NCI-H1417 treated with DMSO at 0.1 percent for 48 hours (cell line): ENCODE measurements at places on chromosomes 6 and 20.
A peak's percentile ranks its signal among the peaks of the same experiment; 100 is the strongest.

DNA sequence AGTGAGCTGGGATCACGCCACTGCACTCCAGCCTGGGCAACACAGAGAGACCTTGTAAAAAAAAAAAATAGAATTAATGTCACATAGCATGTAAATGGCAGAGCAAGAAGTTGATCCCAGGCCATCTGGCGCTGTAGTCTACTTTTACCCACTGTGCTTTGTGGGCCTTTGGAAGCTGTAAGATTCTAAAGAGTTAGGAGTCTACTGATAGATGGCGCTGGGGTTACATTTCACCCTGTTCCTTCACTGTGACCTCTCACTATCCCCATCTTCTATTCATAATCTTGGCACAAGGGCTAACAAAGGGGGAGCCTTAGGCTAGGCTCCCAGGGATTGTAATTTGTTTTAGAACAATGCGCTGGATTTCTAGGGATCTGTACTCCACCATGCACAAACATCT, 24.4 kb downstream of the SIRPD start:
- DNase-seq: no peak

DNA sequence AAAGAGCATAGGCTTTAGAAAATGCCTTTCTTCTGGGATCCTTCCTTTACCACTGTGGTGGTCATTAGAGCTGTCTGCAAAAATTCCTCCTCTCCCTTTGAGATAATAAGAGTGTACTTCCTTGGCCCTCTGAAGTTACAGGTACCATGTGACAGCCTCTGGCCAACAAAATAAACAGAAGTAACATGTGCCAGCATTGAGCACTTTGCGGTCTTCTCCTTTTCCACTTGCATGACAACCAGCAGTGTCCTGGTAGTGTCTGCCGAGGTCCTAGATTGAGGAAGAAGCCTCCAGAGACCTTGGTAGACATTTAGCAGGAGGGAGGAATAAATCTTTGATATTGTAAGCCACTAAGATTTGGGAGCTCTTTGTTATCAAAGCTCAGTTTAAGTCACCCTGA, 87.5 kb upstream of the ARID1B start:
- no peak for DNase-seq

GRCh38 chr20:53574259-53574789, 19.3 kb downstream of the ZNF217 start:
- DNase-seq: no peak

- DNase-seq: no peak
Observed at GRCh38 chr6:67885081-67886033, 749.7 kb upstream of the ADGRB3 start.

DNA sequence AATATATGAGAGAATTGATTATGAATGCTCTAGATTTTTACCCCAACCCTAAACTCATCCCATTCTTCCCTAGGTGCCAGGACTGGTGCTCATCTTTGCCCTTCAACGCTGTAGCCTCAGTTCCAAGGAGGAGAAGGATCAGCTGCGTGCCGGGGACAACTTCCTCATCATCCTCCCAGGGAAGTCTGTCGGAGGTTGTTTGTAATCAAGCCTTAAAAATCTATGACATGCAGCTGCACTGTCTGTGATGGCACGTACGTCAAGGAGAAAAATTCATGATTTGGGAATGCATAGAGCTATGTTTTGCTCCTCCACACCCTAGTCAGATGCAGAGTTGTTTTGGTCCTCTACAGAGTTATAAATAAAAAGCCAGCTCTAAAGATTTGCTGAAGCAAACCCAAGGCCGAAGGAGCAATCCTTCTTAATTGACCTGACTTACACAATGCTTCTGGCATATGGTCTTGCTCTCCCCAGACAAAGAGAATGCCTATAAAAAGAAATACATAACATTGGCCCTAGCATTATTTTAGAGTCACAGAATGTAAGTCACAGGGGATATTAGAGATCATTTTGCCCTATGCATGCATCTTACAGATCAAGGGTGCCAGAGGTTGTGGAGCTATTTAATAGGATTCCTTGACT, 244.2 kb downstream of the HIVEP2 start:
- DNase-seq: no peak

GRCh38 chr6:33301877-33302276, 3.1 kb upstream of the RGL2 start:
- no peak for DNase-seq

- no peak for DNase-seq
Observed at GRCh38 chr6:36655085-36655724, 23.3 kb upstream of the CDKN1A start.

DNA sequence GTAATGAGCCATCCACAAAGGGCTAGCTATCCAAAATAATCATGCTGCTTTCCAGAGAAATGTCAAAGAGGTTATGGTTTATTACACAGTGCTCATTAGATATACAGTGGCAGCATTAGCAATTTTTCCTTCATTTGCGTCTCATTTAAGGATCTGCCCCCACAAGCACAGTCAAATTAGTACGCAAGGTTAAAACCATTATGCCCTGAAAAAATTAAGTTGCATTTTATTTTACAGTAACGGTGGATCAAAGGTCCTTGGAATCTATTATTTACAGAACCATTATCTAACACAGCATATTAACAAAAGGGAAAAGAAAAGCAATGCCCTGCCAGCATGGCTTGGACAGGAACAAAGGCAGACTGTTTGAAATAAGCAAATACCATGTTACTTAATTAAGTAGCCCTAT, 144.8 kb downstream of the PDSS2 start:
- peak; percentile 79 for DNase-seq

DNA sequence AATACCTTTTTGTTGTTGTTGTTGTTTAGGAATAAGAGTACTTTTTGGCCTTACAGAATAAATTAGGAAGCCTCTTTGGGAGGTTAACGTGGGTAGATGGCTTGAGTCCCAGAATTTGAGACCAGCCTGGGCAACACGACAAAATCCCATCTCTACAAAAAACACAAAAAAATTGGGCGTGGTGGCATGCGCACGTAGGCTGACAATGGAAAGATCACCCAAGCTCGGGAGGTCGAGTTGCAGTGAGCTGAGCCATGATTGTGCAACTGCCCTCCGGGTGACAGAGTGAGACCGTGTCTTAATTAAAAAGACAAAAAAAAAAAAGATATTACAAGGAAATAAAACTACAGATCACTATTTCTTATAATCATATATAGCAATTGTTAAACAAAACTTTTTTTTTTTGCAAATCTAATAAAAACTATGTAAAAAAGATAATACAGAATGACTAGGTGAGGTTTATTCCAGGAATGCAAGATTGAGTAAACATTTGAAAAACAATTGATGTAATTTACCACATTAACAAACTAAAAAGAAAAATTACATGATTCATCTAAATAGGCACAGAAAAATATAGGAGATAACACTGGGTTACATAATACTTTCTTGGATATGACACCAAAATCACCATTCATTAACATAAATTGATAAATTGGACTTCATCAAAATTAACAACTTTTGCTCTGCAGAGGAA, 43.6 kb upstream of the ASCC3 start:
- no peak for DNase-seq

DNA sequence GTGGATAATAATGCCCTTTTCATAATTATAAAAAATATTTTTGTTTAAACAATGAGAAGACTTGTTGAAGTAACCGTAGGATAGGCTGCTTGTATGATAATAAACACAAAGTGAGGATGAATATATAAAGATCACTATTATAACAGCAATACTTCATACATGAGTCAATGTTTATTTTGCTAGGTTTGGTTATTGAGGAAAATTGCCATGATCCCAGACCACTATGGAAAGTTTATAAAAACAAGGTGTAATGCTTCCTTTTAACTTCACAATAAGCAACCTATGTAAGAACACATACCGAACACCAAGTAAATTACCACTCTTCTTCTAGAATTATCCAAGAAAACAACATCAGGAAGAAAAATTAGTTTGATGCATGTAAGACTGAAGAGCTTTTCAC, 495.3 kb upstream of the RNF217 start:
- no peak for DNase-seq

- no peak for DNase-seq
Observed at GRCh38 chr20:2984956-2985661, 58.3 kb upstream of the GNRH2 start.

DNA sequence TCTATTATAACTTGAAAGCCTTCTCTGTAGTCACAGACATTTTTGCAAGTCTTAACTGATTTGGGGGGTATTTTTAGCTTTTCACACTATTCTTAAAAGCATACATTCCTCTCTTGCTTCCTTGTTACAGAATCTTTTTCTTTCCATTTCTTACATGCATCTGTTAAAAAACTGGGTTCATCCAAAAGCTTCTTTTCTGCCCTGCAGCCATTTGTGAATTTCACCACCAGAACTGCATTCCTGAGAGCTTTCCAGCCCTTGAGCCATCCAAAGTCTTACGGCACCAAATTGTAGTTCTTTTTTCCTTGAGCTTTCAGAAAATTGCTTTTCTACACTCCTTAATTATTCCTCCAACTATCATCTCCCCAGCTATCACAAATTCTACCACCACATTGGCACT, 19.7 kb upstream of the GSTA4 start:
- DNase-seq: no peak

- no peak for DNase-seq
Observed at GRCh38 chr20:49659056-49659455, 54.6 kb downstream of the B4GALT5 start.

DNA sequence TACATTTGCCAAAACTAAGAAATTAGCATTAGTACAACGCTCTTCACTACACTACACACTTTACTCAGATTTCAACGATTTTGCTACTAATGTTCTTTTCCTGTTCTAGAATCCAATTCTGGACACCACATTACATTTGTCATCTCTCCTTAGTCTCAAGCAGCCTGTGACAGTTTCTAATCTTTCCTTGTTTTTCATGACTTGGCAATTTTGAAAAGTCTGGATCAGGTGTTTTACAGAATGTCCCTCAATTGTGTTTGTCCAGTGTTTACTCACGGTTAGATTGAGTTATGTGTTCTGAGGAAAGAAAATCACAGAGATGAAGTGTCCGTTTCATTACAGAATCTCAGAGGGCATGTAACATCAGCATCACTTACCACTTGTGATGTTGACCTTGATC, 372.6 kb downstream of the TFAP2A start:
- DNase-seq: no peak

- DNase-seq: no peak
Observed at GRCh38 chr6:14037402-14038277, 79.9 kb upstream of the CD83 start.

GRCh38 chr6:73516514-73517489, 4.0 kb downstream of the EEF1A1 start:
- DNase-seq: no peak

GRCh38 chr6:15230827-15231226, 15.0 kb upstream of the JARID2 start:
- no peak for DNase-seq

DNA sequence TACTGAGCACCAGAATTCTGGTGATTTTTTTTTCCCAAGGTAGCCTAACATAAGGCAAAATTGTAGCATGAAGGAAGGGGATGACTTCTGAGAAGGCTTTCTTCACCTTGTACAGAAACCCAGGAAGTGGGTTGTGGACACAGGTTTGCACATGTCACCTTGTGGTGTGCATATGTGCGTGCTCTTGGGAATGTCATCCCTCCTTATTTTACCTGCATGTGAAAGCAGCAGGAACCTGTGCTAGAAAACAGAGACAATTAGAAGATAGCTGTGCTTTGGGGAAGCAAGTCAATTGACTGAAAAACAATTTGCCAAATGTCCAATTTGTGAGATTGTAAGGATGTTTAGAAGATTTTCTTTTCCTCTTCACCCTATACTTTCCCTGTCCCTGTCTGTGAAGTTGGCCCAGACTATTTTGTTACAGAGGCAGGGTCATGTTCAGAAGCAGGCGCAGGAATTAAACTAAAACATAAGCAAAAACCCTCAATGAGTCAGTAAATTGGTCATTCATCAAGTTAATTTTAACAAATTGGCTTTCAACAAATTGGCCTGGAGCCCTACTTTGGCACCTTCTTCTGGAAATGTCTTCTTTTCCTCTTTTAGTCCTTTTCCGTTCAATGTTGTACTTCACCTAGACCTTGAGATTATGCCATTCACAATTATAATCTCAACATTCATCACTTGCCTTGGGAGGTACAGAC, 261.2 kb downstream of the ADGB start:
- no peak for DNase-seq

- DNase-seq: no peak
Observed at GRCh38 chr6:103326760-103327757, 1532.7 kb downstream of the HACE1 start.

DNA sequence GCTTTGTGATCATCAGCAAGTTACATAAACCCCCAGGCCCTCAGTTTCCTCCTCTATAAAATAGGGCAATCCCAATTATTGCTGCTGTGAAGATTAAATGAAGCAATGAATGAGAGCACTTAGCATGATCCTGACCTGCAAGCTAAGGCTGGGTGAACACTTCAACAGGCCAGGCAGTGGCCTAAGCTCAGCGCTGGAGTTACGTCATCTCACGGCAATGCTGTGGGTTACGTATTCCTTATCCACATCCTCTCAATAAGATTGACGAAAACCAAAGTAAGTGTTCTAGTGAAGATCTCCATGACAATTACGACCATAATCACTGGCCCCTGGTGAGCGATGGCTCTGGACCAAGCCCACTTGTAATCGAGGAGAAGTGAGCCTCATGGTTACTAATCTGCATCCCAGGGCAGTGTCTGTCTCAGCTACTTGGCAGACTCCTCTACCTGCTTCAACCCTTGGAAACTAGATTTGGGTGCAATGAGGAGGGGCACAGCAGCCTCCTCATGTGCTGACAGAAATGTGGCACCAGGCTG, 274.1 kb upstream of the ARID1B start:
- DNase-seq: no peak

DNA sequence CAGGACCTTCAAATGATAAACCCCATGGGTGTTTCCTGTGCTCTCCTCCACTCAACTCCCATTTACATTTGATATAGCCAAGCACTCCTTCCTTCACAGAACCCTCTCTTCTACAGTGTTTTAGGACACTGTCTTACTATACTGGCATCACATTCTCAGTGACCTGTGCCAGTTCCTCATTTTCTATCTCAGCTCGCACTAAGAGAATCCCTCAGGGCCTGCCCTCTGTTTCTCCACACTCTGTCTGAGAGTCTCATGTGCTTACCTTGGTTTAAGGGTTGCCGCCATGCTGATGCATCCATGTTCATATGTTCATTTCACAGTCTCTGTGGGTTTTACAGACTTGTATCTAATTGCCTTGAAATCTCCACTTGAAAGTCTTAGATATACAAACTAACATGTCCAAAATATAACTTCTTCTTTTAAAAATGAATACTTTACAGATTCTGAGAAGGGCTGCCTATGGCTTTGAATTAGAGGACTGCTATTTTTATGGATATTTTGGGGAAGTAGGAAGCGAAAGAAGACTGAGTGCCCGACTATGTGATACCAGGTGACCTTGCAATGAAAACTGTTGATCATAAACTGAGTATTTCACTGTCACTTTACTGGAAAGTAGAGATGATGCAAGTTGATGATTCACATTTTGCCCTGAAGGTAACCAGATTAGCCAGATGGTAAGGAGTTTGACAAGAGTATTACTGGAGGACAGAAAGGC, 153.1 kb upstream of the SIM1 start:
- DNase-seq: no peak

- no peak for DNase-seq
Observed at GRCh38 chr6:166952121-166952520, 4.2 kb downstream of the RNASET2 start.

- DNase-seq: peak; percentile 17
Observed at GRCh38 chr6:73451223-73452106, 632 bp downstream of the CGAS start.

GRCh38 chr6:79755967-79756366, 124.8 kb downstream of the SH3BGRL2 start:
- no peak for DNase-seq
